ENCODE measurements at places on chromosomes 1 and 21. TPM values are rescaled to one million over a fixed set of nuclear protein-coding genes. Genes with fewer than 3 reads are reported as not detected.

PDPN gene
- not detected for total RNA-seq

BRDT gene
- total RNA-seq: not detected

CYP4B1 gene
- not detected for total RNA-seq

RNU1-3 gene
- not detected for total RNA-seq

Data from A549 treated with RU486 at 1 μM for 4 hours (cell line).